ENCODE measurements at places on chromosomes 7 and 10.

DNA sequence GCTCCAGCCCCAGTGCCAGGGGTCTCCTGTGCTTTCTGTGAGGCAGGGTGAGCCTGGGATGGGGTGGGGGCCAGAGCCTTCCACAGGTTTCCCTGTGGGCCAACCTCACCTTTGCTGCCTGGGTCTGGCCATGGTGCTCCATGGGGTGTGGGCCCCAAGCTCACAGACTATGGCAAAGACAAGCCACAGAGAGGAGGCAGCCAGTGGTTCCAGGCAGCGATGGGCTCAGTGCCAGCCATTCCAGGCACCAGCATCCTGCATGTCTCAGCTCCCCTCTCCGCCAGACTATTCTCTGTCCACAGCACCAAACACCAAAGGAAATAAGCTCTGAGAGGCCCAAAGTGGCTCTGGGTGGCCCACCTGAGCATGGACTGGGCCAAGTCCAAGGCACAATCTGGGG lies 133.5 kb downstream of the PTPN20 start:
- no peak for DNase-seq

DNA sequence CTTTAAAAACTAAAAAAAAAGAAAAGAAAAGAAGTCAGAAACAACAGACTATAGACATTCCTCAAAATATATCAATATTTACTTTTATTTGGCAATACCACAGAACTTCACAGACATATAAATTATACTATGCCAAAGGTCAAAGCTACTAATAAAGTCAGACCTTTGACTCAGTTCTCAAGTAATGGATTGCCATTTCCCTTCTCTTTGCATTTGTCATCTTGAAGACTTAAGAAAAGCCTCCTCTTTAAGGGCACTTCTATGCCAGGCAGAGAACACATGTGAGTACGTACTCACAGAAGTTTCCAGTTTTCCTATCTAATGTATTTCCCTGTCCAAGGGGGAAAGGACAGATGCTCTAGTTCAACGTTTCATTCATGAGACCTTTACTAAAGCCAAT lies 37.6 kb downstream of the TNPO3 start:
- DNase-seq, result no peak

DNA sequence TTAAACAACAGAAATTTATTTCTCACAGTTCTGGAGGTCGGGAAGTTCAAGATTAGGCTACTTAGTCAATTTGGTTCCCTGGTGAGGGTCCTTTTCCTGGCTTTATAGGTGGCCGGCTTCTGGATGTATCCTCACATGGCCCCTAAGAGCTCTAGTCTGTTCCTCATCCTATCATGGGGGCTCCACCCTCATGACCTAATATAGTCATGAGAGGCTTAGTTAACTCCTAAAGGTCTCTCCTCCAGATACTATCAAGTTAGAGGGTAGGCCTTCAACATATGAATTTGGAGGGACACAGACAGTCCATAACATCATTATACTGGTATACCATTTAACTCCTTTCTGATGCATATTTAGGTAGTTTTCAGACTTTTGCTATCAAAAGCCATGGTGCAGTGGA lies 7.6 kb downstream of the MAPK8 start:
- DNase-seq, result no peak

DNA sequence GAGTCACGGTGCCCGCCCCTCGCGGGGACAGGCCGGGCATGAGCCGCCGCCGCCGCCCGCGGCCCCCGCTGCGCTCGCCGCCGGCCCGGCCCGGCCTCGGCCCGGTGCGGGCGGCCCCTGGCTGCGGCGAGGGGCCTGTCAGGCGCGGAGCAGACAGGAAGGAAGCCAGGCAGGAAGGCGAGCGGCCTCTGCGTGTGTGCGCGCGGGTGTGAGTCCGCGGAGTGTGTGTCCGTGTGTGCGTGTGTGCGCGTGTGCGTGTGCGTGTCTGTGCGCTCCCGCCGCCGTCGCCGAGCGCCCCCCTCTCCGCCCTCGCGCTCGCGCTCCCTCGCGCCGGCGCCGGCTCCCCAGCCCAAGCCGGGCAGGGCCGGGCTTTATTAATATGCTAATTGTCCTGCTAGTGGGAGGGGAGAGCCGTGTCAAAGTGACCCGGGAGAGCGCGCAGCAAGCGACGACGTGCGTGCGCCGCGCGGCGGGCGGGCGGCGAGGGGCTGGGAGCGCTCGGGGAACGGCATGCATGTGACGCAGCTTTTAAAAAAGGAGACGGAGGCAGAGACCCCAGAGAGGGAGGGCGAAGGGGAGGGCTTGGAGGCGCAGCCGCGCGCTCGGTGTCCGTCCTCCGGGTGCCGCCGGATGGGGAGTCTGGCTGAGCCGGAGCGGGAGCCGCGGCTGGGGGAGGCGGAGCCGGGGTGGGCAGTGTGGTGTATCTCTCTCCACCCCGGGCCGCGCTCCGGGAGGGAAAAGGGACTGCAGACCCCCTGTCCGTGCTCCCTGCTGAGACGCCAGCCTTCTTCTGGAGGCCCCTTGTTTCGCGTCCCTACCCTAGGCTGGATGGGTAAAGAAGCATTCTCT lies at the start of gene LDB1:
Gene LDB1, minus strand, starts transcription at position 227 of the 849 bp plus-strand sequence. CDS start 258 bp downstream, outside the sequence.
- DNase-seq, result no peak

DNA sequence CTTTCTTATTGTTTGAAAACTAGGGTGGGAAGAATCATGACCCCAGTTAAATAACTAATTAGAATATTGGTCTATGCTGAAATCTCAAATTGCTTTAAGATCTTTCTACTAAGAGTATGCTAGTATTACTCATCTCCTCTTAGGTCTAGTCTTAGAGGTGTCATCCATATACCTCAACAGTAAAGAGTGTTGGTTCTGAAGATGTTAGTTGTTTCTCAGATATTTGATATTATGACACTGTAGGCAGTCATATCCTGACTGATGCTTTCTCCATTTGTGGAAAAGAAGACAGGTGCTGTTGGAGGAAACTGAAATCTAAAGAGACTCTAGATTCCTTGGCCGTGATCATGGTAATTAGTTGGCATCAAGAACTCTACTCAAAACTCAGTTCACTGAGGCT lies 21.2 kb downstream of the BPGM start:
- DNase-seq, result no peak

DNA sequence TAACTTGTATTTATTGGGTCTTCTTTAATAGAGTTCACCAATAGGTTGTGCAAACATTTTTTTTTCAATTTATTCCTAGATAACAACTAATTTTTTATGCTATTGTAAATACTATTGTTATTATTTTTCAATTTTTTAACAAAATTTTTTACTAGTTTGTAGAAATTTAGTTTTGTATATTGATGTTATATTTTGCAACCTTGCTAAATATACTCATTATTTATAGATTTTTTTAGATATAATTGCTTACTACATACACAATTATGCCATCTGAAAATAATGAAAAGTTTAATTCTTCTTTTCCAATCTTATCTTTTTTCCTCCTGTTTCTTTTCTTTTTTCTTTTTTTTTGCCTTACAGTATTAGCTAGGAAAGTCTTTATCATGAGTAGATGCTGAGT lies 216.9 kb downstream of the SLC25A13 start:
- no peak for DNase-seq

DNA sequence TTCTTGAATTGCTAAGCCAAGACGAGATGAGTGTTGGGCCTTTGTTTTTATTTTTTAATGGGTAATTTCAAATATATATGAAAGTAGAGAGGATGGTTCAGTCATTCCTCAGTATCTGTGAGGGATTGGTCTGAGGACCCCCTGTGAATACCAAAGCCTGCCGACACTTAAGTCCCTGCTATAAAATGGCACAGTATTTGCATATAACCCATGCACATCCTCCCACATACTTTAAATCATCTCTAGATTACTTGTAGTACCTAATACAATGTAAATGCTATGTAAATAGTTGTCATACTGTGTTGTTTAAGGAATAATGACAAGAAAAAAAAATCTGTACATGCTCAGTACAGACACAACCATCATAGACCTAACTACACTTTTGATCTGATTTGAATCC lies 73.4 kb downstream of the NOD1 start:
- DNase-seq, result no peak

GRCh38 chr7:54898659-54899340 lies 120.0 kb upstream of the EGFR start:
- DNase-seq, result no peak

DNA sequence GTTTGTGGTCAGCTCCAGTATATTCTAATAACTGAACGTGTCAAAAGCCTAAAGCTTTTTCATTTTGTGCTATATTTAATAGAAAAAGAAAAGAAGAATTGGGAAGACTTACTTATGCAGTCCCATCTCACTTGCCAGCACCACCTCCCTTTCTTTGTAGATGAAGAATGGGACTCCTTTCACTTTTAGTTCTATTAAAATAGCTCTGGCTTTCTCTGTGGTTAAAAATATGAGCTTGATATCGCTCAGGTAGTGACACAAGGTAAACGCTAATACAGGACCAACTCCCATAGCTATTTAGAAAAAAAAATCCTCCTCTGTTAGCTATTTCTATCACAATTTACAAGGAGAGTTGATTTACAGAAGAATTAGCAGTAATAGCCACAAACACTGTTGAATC lies 176.8 kb downstream of the PDE1C start:
- DNase-seq, result no peak

DNA sequence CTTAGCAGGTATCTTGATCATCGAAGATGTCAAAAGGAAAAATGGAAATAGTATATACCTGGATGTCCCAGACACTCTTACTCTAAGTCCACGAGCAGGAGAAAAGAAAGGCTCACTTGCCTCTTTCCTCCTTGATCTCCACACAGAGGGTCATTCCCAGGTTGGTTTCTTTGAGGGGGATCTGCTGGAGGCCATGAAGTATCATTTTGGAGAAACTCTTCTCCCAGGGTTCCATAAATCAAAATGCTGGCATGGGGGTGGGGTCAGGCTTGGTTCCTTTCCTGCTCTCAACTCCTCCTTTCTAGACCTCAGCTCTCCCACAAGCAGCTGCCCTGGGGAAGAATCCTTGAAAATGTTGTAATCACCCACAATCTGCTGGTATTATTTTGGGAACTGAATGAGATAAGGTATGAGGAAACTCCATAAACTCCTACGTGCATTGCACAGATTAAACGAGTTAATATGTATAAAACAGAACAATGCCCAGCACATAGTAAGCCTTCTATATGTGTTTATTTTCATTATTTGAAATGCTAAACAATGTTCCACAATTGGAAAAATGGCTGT lies 54.4 kb downstream of the PRKCQ start:
- DNase-seq, result no peak

DNA sequence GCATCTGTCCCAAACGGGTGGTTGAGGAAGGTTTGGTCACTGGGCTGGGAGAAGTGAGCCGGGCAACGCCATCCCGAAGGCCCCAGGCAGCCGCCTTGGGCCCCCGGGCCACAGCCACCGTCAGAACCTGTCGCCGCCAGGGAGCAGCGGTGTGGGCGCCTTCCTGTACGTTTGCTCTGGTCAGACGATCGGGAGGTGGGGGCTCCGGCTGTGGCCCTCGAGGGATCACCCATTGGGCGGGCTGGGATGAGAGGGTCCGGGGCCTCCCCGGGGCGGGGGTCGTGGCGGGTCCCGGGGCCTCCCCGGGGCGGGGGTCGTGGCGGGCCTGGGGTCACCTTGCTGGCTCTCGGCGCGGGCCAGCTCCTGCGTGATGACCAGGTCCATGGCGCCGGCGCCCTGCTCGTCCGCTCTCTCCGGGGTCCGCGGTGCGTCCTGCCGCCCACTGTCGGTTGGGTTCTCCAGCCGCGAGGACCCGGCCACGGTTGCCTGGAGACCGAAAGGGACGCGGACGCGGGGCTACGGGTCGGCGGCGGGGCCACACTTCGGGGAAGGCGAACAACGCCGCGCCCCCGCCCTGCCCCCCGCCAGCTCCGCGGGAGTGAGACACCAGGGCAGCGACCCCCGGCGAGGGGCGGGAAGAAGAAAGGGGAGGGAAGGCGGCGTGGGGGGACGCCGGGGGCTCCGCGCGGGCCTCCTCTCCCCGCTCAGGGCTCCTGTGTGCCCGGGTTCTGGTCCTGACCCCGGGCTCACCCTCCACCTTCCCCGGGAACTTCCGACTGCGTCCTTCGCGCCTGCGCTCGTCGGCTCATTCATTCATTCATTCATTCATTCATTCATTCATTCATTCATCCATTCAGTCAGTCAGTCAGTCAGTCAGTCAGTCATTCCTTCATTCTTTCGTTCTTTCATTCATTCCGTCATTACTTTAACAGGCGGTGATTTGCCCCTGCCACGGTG lies at the start of gene CFAP46:
Gene CFAP46, minus strand, starts transcription at position 470 of the 957 bp plus-strand sequence. Its CDS starts 86 bp downstream, at position 384.
- no peak for DNase-seq

- DNase-seq, result no peak
Observed at GRCh38 chr7:155020996-155021395, 18.1 kb upstream of the PAXIP1 start.

GRCh38 chr7:100864263-100864845 lies 2.8 kb upstream of the TRIP6 start:
- no peak for DNase-seq

DNA sequence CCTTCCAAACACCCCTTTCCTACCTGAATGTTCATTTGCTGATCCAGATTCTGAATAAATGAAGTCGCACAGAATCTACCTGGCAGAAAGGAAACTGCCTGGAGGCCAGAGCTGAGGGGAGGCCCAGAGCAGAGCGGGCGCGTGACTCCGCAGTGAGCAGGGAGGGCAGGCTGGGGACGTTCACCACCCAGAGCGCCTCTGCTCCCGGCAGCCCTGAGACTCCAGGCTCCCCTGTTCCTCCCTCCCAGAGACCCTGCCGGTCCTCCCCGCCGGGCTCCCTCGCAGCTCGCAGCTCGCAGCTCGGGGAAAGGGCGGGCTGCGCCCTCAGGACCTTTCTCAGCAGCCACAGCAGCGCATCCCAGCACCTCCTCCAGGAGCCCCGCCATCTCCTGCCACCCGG lies 176.7 kb upstream of the ZNF32 start:
- DNase-seq, result no peak

DNA sequence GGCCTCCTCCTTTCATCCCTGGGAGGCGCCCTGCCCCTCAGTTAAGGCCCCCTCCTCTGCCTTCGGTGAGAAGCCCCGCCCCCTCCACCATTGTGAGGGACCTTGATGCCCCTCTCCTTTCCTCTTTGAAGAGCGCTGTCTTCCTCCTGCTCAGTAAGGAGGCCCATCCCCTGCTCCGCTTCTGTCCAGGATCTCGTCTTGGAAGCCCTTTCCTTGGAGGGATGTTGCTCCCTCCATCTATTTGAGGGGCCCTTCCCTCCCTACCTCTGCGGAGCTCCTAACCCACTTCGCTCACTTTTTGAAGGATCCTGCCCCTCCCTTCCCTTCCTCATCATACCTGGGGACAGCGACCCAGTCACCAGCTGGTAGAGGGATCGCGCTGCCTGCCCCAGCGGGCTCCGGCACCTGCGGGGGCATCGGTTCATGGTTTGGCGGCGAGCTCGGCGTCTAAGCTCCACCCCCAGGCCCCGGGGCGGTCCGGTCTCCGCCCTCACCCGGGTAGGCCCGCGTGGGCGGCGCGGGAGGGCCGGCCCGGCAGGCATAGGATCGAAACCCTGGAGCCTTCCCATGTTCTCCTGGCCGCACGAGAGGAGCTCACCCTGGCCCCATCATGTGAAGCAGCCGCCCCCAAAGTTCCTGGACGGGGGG lies 4.1 kb downstream of the KCNIP2 start:
- DNase-seq, result no peak

- no peak for DNase-seq
Observed at GRCh38 chr7:31873816-31874597, 187.0 kb downstream of the PPP1R17 start.
